ENCODE measurements at places on chromosomes 7 and 10.

- no peak for DNase-seq
Measured at GRCh38 chr7:155862123-155862892, 50.0 kb upstream of the SHH start.

DNA sequence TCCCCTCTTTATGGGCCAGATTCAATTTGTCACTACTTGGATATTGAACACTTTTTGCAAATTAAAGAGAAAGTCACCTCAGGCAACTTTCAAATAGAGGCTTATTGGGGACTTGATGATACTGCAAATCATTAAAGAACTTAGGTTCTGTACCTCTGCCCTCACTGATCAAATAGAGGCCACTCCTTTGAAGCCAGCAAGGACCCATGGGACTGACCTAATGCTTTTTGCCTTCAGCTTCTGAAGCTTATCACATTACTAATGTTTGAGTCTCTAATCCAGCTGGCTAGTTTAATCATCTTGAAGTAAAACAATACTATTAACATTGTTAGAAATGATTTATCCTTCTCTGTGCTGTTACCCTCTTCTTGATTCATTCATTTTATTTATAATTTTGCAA lies 93.0 kb upstream of the ZNF800 start:
- DNase-seq: no peak

DNA sequence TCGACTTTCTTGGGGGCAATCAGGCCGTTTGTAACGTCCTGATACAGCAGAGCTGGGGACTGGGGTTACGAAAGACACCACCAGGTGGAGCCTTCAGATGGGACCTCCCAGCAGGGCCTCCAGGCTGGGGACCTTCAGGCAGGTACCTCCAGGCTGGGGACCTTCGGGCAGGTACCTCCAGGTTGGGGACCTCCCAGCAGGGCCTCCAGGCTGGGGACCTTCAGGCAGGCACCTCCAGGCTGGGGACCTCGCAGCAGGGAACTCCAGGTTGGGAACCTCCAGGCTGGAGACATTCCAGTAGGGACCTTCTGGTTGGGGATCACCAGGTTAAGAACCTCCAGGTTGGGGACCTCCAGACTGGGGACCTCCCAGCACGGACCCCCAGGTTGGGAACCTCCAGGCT lies 23.5 kb upstream of the GPR146 start:
- DNase-seq: no peak

DNA sequence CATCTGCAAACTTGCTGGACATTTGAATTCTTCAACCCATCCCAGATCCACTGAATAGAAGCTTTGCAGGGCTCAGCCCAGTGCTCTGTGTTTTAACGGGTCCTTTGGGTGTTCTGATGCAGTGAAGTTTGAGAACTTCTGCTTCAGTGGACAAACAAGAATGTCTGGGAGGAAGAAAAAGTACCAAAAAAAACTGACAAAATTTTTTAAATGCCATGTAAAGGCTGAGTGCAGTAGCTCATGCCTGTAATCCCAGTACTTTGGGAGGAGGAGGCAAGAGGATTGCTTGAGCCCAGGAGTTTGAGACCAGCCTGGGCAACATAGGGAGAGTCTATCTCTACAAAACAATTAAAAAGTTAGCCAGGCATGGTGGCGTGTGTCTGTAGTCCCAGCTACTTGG lies 51.8 kb upstream of the FRMD4A start:
- DNase-seq: no peak

DNA sequence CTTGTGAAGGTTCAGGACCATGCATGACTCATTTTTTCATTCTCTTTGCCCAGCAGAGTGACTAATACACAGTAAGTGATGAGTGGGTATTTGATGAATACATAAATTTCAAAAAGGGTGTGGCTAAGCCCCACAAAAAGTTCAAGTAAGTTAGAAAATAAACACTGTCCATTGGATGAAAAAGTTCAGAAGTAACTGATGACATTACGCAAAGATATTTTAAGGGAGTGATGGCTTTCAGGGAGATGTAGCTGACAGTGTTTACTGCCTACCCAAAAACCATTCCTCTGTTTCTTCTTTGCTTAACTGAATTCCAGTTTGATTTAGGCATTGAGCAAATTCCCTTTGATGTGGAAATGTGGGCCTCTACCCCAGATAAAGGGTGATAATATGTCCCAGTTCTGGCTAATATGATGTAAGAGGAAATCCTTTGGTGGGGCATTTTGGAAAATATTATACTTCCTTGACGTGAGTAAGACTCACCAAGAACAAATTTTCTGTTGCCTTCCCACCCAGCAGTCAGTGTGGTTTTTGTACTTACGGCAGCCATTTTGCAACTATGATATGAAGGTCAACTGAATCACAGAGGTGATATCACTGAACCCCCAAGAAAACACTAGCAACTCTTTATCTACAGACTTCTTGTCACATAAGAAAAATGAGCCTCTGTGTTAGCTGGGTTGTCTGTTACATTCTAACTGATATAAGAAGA lies 29.0 kb upstream of the EBLN1 start:
- DNase-seq: no peak

DNA sequence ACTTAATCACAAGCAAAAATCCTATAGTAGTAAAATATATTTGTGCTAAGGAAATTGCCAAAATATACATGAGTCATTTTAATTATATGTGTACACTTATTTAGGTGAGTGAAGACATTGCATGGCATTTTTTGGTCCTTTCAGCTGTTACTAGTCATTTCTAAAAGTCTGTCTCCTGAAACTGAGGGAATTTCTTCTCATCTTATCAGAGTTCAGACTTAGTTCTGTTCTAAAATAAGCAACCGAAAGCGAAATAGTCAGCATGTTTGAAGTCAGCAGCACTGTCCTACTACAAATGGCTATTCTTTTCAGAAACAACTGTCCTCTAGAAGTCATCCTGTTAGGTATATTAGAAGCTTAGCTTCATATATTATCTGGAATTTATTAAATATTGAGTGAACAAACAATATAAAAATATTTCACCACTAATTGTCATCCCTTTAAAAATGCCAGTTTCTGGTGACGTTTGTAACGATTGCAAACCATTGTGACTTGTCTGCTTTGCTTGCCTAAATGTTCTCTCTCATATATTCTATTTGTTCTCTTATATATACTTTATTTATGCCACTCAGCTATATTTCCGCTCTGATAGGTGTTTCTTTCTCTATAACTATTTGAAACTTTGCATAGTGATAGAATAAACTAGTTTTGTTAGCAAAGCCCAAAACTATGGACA lies 227.4 kb upstream of the KAT6B start:
- DNase-seq: no peak

DNA sequence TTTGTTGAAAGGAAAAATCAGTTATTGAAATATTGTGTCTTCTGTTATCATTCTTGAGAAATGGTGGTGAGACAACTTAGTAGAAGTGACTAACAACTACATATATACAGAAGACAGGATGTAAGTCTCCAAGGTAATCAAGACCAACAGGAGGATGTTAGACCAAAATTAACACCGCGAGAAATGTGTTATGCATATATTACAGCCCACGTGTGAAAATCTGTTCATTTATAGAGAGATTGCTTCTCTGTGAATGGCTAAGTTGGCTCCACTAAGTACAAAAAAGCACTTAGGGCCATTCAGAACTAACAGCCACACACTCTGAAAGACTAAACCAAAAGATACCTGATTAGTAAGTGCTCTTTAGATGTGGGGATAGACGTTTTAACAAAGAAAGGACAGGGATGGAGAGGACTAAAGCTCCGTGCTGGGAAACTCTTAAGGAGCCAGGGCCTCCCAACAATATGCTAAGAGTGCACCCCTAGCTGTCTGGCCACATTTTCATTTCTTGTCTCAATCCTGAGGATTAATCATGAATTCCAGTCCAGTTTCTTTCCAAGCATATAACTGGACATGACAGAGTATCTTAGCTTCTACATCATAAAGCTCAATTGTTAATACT lies 26.5 kb downstream of the HDAC9 start:
- no peak for DNase-seq

GRCh38 chr7:94974423-94974822 lies 67.0 kb downstream of the PPP1R9A start:
- no peak for DNase-seq

- DNase-seq: no peak
Measured at GRCh38 chr7:132034748-132035416, 478.5 kb upstream of the PODXL start.

GRCh38 chr10:90969947-90970673 lies 49.2 kb upstream of the ANKRD1 start:
- no peak for DNase-seq

- no peak for DNase-seq
Measured at GRCh38 chr10:17112566-17112965, 17.0 kb downstream of the CUBN start.

GRCh38 chr10:51656503-51656902 lies 42.9 kb downstream of the CSTF2T start:
- DNase-seq: no peak

GRCh38 chr10:76334255-76334654 lies 902.8 kb downstream of the LRMDA start:
- DNase-seq: no peak

GRCh38 chr7:30436046-30436445 lies 42.5 kb downstream of the NOD1 start:
- no peak for DNase-seq

- DNase-seq: no peak
Measured at GRCh38 chr7:101736084-101736483, 81.3 kb upstream of the CUX1 start.

DNA sequence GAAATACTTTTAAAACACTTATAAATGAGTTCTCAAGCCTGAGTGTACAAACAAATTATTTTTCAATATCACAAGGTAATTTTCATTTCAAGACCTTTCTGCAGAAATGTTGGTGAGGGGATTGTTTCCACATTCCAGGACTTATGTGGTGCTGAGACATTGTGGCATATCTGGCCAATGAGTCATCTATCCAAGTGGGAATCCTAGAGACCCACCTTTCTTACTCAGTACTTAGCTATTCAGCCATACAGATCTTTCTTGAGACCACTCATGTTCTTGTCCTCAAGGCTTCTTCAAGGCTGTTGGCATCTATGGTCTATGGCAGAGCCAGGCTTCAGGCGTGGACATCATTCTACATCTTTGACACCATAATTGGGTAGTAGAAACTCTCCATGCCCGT lies 225.4 kb downstream of the DKK1 start:
- DNase-seq: no peak

- no peak for DNase-seq
Measured at GRCh38 chr7:166338-167060, 25.9 kb upstream of the FAM20C start.

DNA sequence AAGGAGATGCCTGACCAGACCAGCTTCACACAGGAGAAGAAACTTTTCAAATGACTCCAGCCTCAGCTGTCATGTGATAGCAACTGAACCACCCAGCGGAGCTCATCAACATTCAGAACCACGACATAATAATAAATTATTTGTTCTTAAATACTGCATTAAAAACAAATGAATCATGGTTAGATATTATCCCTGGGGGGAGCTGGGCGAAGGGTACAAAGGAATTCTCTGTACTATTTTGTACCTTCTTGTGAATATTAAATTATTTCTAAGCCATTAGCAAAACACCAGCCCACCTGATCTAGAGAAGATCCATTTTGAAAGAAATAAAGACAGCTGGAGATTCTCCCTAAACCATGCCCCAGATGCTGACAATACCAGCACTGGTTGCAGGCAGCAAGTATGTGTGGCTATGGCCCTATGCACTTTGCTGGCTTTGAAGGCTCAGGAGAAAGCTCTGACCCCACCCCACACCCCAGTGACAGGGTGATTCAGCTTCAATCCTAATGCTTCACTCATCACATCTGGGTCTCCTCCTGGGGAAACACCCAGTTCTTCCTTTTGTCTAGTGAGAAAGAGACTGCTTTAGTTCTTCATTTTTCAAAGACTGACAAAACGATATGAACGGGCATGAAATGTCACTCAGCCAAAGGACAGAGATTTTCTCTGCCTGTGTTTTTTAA lies 45.5 kb upstream of the NKX2-3 start:
- no peak for DNase-seq

GRCh38 chr7:134694299-134694698 lies 47.6 kb downstream of the BPGM start:
- DNase-seq: no peak

DNA sequence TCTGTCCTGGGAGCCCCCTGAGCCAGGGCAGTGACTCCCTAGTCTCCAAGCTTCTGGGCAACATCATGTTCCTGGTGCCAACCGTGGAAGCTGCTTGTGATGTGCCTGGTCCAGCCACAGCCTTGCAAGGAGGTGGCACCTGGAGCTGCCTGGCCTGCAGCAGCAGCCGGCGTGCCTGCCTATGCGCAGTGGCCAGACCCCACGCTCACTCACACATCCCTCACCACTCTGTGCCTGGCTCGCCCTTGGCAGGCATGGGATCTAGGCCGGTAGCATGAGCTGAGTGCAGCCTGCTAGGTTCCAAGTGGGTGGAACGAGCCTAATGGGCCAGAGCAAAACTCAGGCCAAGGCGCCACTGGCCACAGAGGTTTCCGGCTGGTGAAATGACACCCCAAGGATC lies 184.0 kb downstream of the ZNF438 start:
- DNase-seq: no peak

DNA sequence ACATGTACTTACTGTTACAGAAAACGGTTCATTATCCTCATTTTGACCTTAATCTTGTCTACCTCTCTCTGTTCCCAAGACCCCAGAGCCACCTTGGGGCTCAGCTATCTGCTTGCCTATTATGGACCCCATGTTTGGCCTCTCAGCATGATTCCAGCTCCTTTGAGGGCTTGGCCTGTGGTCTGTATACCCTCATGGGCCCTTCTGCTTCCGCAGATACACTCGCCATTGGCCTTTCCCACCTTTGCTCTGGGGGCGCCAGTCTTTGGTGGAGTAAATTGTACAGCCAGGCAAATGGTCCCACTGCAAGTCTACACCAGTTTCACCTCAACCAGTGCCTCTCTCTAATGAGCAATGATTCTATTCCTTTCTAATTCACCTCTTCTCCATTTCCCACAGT lies 109.2 kb upstream of the ZNF746 start:
- DNase-seq: no peak

- DNase-seq: no peak
Measured at GRCh38 chr7:104137511-104137910, 70.3 kb downstream of the ORC5 start.

DNA sequence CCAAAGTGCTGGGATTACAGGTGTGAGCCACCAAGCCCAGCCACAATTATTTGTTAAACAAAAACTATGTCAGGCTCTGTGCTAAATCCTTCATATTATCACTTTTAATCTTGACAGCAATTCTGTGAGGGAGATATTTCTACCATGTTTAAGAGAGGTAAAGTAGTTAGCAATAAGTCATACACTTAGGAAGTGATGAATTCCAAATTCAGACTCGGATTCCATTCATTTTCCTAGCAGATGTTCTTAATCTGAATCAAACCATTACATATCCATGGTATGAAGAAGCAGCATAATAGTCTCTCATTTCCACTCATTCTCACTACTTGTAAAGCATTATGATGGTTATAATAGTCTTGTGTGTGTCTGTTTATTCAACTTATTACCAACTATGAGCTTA lies 2.9 kb upstream of the CD36 start:
- DNase-seq: no peak
